Stimulated activated CD4-positive, alpha-beta T cell treated with anti-CD3 and anti-CD28 coated beads, Interleukin-12 subunit alpha, Interleukin-12 subunit beta, amount 100 ng/mL, for 24 hours (primary cell): ENCODE measurements at places on chromosomes 11 and 22.

DNA sequence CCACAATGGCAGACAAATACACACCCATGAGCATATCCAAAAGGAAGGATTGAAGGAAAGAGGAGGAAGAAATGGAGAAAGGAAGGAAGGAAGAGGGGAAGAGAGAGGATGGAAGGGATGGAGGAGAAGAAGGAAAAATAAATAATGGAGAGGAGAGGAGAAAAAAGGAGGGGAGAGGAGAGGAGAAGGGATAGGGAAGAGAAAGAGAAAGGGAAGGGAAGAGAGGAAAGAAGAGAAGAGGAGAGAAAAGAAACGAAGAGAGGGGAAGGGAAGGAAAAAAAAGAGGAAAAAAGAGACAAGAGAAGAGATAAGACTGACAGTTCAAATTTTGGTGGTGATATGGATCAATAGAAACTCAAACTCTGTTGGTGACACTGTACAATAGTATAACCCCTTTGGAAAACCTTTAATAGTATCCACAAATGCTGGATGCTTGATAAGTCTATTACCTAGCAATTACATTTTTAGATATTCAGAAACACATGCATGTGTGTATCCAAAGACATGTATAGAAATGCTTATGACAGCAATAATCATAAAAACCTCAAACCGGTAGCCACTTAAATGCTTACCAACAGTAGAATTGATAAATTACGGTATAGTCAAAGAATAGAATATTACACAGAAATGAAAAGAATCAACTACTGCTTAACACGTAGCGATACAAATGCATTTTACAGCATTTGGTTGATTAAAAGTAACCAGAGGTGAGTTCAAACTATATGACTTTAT is 1.2 kb upstream of the HBD start:
- no peak for DNase-seq

- DNase-seq = no peak
These were observed 670.9 kb downstream of the BRD1 start for GRCh38 chr22:49156662-49157285.

GRCh38 chr11:114291381-114291780 is 4.8 kb upstream of the NNMT start:
- no peak for DNase-seq

GRCh38 chr11:68564261-68564660 is 103.7 kb downstream of the PPP6R3 start:
- DNase-seq = no peak

GRCh38 chr11:57483562-57483918 is 23.2 kb downstream of the RTN4RL2 start:
- DNase-seq = no peak

DNA sequence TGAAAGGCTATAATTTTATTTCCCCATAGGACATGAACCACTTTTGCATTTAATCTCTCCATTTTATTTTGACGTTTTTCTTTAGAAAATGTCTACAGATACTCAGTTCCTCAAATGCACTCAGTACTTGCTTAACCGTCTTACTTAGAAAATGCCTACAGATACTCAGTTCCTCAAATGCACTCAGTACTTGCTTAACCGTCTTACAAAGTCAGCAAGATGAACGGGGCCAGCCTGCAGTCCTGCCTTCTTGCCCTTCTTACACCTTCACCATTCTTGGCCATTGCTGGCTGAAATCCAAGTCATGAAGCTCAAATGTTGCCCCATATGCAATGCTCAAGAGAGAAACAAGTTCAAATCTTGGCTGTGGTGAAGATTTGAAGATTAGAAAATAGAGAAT is 34.1 kb downstream of the CSNK2A3 start:
- no peak for DNase-seq

DNA sequence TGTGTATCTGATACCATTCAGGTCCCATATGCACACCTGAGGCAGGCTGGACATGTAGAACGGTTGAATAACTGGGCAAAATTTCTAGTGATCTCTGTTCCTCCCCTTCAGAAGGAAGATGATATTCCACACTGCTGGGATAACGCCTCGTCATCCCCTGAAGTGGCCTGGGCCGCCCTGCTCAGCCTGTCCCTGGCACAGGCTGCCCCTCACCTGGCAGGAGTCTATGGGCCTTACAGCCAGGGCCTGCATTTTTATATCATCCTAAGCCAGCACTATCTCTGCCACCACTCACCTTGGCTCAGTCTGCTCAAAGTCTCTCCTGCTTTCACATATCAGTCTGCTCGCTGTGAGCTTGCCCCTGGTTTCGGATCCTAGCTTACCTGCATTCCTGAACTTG is 209.2 kb downstream of the CSNK2A3 start:
- DNase-seq = no peak

DNA sequence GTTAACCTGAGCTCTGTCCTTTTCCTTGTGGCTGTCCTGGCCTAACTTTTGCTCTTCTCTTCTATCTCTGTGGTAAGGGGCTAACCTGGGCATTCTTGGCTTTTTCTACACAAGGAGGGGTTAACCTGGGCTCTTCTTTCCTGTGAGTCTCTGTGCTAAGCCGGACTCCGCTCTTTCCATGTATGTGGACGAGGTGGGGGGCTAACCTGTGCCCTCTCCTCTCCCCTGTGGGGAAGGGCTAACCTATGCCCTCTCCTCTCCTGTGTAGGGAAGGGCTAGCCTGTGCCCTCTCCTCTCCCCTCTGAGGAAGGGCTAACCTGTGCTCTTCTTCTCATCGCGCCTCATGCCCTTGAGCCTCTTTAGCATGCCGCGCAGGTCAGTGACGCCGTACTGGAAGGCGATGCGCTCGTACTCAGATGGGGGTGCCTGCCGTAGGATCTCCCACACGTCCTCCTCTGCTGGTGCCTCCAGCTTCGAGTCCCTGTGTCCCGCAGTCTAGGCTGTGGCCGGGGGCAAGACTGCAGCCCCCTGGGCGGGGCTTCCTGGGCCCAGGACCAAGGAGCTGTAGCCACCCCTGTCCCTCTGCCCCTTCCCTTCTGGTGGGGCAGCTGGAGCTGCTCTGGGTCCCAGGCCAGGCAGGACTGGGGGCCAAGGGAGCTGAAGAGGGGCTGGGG is 6.5 kb downstream of the MYBPC3 start:
- DNase-seq = no peak

GRCh38 chr22:36362075-36362474 is 25.7 kb downstream of the MYH9 start:
- no peak for DNase-seq

- no peak for DNase-seq
These were observed 12.6 kb downstream of the PRSS23 start for GRCh38 chr11:86812981-86813380.

DNA sequence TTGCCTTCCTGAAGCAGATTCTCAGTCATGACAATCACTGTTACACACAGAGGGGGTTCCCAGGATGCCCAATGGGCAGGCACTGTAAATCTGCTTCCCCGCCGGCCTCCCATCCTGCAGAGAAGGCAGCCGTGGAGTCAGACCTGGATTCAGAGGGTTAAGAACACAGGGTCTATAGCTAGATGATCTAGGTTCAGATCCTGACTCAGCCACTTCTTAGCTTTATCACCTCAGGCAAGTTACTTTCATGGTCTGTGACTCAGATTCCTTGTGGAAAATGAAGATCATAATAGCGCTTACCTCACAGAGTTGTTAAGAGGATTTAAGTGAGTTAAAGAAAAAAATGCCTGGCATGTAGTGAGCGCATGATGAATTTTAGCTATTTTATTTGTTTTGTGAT is 95.9 kb downstream of the TIMP3 start:
- no peak for DNase-seq
